ENCODE measurements at places on chromosomes 11 and 22. TPM values are rescaled to one million over a fixed set of nuclear protein-coding genes. Genes with fewer than 3 reads are reported as not detected.

The SPDYC gene
- polyA plus RNA-seq, result not detected

DNA sequence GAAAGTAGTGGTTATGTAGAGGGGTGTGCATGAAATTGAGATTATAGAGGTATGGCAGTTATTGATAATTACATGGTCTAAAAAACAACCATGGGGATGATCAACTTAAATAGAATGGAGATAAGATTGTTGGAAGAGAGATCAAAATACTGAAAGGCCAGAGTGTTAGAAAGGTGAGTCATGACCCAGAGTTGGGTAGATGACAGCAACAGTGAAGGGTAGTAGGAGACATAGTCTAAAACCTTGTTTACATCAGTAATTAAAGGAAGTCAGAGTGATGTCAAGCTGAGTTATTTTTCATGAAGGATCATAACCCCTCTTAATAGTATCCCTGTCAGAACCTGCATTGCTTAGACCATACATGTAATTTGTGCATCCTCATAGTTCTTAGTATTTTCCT is 110.9 kb downstream of the ELP4 start:
- no peak for DNase-seq

DNA sequence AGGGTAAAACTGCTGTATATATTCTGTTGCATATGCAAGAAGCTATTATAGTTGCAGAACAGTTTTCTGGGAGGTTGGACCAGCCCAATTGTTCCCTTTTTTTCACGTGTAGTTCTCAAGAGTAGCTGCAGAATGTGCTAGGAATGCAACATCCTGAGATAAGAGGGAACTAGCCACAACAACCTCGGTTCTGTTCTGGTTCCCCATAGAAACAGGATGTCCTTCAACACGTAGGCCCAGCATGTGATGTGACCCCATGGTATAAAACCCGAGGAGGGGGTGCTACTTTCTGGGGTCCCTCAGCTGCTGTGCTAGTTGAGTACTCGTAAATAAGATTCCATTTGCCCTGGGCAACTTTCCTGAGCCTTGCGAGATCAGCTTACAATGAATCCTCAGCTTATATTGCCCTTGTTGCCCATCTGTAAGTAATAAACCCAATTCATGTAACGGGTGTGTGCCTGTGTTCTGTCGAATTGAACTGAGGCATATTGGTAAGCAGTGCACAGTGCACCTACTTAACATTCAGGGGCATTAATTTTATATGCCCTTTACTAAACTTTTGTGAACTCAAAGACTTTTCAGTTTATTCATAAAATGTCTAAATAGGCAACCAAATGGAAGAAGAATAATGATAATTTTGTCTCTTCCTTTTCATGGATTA is 23.0 kb upstream of the TRAF6 start:
- no peak for DNase-seq

The CWF19L2 gene
- 8.2 TPM for polyA plus RNA-seq

DNA sequence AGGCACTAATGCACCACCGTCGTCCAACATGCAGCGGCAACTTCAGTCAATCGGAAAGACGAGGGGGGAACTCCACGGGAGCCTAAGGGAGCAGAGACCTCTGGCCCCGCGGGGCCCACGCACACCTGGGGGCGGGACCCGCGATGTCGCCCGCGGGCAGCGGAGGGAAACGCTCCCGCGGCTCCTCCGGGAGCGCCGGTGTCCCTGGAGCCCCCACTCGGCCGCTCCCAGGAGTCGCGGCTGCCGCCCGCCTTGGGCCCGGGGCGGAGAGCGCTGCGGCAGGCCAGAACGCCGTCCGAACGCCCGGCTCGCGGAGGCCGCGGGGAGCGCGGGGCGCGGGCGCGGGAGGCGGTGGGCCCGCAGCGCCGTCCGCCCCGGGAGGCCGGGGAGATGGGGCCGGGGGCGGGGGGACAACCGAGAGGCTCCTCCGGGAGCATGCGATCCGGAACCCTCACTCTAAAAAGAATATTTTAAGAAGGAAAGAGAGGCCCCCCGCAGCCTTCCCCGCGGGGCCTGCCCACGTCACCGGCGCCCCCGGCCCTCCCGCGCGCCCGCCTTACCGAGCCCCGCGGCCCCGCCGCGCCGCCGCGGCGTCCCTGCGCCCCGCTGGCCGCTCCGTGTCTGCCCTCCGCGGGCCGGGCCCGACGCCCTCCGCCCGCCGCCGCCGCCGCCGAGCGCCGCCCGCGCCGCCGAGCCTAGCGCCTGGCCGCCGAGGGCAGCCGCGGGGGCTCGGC is 86.6 kb upstream of the ARHGAP32 start:
- no peak for DNase-seq

The SNAP29 gene
- 29.3 TPM for polyA plus RNA-seq

- DNase-seq, result no peak
Measured at GRCh38 chr22:20017622-20017958, 967 bp upstream of the ARVCF start.

DNA sequence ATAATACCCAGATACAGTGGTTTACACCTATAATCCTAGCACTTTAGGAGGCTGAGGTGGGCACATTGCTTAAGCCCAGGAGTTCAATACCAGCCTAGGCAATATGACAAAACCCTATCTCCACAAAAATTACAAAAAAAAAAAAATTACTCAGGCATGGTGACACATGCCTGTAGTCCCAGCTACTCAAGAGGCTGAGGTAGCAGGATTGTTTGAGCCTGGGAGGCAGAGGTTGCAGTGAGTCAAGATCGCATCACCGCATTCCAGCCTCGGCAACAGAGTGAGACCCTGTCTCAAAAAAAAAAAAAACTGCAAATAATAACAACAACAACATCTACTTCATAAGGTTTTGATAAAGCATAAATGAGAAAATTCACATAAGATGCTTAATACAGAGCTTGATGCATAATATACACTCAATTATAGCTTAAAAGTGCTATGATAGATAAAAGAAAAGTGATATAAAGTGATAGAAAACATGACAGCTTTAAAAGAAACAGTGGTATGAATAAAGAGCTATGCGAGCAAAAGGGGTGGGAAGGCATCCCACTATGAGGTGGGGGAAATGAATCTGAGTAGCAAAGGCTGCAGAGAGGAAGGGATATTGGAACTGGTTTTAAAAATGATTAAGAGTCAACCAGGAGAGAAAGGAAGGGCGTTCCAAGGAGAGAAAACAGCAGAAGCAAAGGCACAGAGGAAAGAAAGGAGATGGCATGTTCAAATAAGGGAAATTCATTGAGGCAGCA is 197.6 kb downstream of the KIF18A start:
- no peak for DNase-seq

The PRRG4 gene
- not detected for polyA plus RNA-seq

The RAPSN gene
- polyA plus RNA-seq, result not detected

DNA sequence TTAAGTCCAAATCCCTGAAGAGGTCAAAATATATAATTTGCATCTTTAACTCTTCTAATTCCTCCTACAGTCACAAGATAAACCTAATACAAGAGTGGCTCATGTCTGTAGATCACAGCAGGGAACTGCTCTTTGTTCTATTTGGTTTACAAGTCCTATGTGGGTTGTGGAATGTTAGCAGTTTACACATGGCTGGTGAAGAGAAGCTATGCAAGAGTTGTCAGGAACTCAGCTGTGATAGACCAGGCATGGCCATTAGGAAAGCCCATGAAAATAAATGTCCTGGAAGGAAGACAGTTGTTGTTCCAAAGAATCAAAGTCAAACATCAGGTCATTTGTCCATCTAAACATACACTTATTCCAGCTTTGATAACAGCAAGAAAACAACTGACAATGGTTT is 312.4 kb upstream of the PITPNB start:
- DNase-seq, result no peak

DNA sequence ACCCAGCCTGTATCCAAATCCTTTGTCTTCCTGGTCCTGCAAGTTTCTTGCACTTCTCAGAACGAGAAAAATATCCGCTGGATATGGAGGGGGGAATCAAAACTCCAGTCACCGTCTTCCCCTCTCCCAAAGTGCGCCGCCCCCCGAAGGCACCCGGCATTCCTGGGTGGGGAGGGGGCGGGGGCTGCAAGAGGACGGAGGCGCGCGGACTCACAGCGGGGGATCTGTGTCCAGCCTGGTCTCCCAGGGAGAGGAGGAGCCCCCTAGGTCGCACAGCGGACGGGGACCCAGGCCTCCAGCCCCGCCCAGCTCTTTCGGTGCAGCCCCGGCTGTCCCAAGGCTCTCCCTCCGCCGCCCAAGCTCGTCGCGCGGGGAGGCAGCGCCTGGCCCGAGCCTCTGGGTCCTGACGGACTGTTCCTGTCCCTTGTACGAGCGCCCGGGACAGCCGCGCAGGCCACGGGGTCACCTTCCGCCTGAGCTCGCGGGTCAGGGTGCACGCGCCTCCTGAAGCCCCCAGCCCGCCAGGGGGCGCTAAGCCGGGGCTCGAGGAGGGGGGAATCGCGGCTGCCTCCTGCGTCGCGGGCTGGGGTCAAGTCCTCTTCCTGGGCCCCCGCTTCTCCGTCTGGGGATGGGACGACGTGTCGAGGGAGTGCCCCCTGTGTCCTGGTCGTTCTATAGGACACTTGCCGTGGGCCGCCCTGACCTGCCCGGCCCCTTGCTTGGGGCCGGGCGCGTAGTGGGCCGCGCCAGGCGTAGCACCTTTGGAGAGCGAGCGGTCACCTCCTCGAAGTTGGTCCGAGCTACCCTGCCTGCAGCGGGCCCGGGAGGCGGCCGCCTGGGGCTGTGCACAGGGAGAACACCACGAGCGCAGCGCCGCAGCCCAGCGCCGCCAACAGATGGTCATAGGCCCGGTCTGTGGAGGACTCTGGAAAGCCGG is 2.4 kb upstream of the WNT11 start:
- peak; percentile 61 for DNase-seq

DNA sequence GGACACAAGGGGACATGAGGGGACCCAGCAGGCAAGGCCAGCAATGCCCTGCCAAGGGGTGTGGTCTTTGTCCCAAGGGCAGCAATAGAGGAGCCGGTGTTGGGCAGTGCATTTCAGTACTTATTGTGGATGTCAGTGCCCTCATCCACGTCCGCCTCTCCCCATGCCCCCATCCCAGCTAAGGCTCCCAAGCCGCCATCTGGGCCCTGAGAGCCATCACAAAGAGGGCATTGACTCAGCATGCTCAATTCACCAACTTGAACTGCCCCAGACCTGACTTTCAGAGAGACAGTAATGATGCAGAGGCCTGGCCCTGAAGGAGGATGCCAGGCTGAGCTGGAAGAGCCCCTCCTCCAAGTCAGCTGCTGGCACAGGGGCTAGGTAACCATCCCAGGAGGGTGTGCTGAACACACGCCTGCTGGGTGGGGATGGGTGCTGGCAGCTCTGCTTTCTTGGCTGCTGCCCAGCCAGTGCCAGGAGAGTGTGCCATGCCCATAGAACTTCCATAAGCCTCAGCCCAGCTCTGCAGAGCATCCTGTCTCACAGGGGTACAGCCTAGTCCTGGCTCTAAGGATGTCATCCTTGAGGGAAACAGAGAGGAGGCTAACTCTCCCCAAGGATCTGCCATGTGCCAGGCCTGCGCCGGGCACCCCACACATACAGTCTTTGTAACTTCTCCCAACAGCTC is 46.5 kb downstream of the PDE2A start:
- no peak for DNase-seq

The SLC22A25 gene
- not detected for polyA plus RNA-seq

The OR52I1 gene
- polyA plus RNA-seq, result not detected

The ANGPTL5 gene
- polyA plus RNA-seq, result not detected

The ENTHD1 gene
- 0.23 TPM for polyA plus RNA-seq

DNA sequence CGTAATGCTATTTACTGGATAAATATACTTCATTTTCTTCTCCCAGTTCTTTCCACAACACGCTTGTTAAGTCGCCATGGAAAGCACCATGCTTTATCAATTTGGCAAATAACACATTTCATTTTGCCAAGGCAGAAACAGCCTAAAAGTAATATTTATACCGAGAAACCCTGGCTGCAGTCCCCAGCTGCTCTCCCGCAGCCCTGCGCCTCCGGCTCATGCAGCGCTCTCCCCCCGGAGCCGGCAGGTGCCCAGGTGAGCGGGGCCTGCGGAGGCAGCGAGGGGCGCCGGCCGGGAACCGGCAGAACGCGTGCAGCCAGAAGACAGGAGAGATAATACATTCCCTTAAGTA is 681 bp upstream of the ARHGEF12 start:
- DNase-seq, result no peak

DNA sequence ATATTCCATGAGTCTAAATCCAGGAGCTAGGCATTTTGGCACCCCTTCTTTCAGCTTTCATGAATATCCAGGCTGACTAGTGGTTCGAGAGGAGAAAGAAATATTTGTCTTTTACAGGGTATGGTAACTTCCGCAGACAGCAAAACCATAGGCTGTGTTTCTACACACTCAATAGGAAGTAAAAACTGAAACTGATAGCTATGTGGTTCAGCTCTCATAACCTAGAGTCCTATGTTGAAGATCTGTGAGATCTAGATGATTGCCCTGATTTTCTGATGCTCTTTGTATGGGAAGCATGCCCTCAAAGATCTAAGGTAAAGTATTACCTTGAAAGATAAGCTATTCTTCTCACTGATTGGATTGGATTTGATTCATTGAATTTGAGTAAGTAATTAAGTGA is 118.3 kb downstream of the CD44 start:
- DNase-seq, result peak; percentile 27

The MYO18B gene
- 0.27 TPM for polyA plus RNA-seq

DNA sequence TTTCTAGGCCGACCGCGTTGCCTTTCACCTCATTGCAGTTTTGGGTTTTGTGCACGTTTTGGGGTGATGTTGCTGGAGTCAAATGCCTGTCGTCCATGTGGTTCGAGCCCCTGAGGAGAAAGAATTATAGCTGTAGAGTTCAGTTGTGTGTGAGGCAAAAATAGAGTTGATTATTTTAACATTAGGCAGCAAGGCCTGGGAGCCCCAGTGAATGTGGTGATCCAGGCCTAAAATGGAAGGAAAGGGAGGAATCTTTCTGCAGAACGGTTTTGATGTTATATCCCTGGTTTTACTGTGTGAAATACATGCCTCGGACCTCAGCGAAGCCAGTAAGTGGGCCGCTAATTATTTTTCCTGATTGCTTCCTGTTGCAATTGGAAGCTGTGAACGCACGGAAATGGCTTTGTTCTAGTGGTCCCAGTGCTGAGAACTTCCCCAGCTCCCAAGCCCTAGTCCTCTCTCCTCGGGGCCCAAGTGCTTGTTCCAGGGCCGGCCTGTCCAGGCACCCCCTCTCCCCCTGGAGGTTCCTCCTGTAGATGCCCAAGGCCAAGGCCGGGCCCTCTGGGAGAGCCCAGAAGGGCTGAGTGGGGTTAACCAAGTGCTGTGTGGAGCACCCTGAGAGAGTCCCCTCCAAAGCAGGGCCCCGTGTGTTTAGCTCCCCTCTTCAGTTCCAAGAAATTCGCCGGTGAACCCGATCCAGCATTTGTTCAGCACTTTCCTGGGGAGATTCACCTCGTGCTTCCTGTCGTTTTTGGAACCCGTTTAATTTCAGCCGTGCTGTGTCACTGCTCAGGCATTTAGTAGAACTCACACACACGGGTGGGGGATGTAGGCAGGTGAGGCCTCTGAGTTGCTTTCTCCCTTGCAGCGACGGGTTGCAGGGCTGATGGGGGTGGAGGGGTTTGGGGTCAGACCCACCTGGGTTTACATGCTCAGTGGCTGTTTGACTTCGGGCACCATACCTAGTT is 2.1 kb downstream of the LRP5 start:
- no peak for DNase-seq
